ENCODE measurements at places on chromosomes 3 and 15.

GRCh38 chr3:10196389-10197052, 31.8 kb downstream of the IRAK2 start:
- no peak for DNase-seq

DNA sequence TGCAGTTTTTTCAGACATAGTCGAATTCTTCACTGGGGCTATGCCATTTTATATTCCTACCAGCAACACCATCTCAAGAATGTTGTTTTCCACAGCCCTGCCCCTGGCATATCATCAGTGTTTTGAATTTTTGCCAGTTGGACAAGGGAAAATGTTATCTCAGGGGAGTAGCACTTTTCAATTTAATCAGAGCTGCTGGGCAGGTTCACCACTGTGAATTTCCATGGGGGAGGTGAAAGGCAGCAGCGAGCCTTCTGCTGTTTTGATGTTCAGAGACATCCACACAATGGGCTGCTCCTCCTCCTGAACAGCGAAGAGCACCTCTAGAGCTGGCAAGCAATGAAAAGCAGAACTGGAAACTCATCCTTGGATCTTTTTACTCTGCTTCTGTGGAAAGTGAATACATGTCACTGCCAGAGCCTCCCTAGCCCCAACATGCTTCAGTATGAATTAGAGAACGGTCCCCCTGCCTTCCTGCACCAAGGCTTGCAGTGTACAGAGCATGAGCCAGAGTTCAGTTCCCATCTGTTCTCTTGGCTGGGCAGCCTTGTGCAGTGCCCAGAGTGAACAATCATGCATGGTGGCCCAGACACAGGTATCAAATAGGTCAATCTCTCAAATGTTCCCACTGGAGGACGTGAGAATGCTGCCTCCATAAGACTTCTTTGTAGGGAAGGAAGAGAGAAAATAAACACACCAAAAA, 56.1 kb upstream of the RAD18 start:
- DNase-seq: no peak

GRCh38 chr15:88080616-88081015, 175.9 kb downstream of the NTRK3 start:
- no peak for DNase-seq

DNA sequence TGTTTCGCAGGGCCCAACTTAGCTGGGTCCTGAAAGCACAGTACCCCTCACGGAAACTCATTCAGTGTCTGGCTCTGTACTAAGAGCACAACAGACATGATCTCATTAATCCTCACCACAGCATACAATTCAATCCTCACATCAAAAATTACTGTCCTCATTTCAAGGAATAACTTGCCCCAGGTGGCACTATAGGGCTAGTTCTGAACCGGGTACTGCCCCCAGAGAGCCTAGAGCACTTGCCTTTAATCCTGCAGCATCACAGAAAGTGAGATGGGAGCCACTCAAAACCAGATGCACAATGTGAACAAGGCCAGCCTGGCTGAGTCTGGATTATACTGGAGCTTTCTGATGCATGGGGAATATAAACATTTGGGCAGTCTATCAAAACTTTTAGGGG, 122.6 kb downstream of the OSBPL10 start:
- no peak for DNase-seq

GRCh38 chr3:169618894-169619792, 44.4 kb downstream of the MECOM start:
- no peak for DNase-seq

Measured in occipital lobe (tissue), 3 donors.